ENCODE measurements at places on chromosomes 7 and 10. TPM values are rescaled to one million over a fixed set of nuclear protein-coding genes. Genes with fewer than 3 reads are reported as not detected.

LRIT1 gene
- not detected for total RNA-seq

DENND2A gene
- total RNA-seq: 11.2 TPM

GIMAP6 gene
- total RNA-seq: 0.34 TPM

AGMO gene
- total RNA-seq: 0.04 TPM

EFCAB10 gene
- 2.5 TPM for total RNA-seq

MRC1 gene
- 0.29 TPM for total RNA-seq

SLIT1 gene
- total RNA-seq: 0.07 TPM

STARD3NL gene
- 68.7 TPM for total RNA-seq

MMD2 gene
- not detected for total RNA-seq

SCART1 gene
- total RNA-seq: 0.14 TPM

KLF14 gene
- total RNA-seq: not detected

RBP4 gene
- not detected for total RNA-seq

AKR1C1 gene
- total RNA-seq: 1.2 TPM

AKR1C4 gene
- not detected for total RNA-seq

IQUB gene
- 0.21 TPM for total RNA-seq

ZNF679 gene
- total RNA-seq: not detected

UCN3 gene
- total RNA-seq: not detected

FOXP2 gene
- 0.14 TPM for total RNA-seq

MACC1 gene
- 61.7 TPM for total RNA-seq

ABCB4 gene
- 6.4 TPM for total RNA-seq

SLC39A12 gene
- total RNA-seq: not detected

SUN3 gene
- total RNA-seq: not detected

FXYD4 gene
- not detected for total RNA-seq

PRF1 gene
- not detected for total RNA-seq

PRKCQ gene
- 7.7 TPM for total RNA-seq

KDM7A gene
- 9.7 TPM for total RNA-seq

MKLN1 gene
- total RNA-seq: 20.1 TPM

TAS2R41 gene
- total RNA-seq: not detected

MORN4 gene
- total RNA-seq: 11.2 TPM

SLC26A5 gene
- not detected for total RNA-seq

GRID1 gene
- total RNA-seq: 2.3 TPM

CREB5 gene
- total RNA-seq: 27.9 TPM

NEUROD6 gene
- not detected for total RNA-seq

DUSP5 gene
- total RNA-seq: 88.4 TPM

TET1 gene
- total RNA-seq: 1.2 TPM

IL15RA gene
- total RNA-seq: 23.6 TPM

Data from kidney epithelial cell (primary cell).